ENCODE measurements at places on chromosomes 5 and 9.

DNA sequence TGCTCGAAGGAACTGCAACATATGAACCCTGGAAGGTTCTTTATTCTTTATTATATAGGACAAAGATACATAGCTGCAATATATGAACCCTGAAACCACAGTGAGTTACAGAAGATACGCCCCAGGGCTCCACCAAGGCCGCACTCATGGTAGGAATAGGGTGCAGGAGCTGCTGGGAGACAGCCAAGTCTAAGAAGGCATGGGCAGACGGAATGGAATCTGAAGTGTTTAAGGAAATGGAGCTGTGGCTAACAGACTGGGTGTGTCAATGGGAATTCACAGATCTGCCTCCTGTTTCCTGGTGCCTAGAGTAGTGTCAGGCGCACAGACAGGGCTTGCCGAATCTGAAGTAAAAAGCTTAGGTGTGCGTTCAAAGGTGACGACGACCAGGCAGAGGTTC, 286.4 kb downstream of the DENND1A start:
- DNase-seq, result no peak

DNA sequence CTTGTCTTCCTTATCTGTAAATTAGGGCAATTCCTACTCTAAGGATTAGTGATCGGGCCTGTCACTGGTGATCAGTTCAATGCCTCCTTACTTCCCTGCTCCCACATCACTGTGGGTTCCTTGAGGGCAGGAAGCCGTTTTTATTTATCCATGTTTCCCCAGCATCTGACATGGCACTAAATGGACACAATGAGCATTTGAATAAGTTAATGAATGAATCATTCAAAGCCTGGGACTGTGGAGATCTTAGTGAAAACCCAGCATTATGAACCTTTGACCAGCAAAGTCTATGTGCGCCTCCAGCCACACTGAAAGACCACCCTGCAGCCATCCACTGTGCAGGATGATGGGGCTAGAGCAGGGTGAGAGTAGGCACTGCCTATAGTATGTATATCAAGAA, 11.6 kb downstream of the COL15A1 start:
- DNase-seq, result no peak

DNA sequence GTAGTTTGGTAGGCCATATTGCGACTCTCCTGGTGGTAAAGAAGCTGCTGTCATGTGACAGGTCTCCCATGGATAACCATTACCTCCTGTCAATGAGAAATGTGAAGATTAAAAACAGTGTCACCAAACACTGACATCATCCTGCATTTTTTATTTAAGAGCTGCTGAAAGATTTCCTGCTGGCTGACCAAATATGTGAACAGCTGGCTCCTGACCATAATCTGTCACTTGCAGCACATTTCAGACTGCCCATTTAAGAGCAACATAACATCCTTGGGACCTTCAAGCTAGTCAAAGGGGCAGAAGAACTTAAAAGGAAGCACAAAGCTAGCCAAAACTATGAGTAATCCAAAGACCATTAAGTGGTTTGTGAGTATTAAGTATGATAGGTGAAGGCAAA, 288.0 kb downstream of the IZUMO3 start:
- DNase-seq, result no peak

DNA sequence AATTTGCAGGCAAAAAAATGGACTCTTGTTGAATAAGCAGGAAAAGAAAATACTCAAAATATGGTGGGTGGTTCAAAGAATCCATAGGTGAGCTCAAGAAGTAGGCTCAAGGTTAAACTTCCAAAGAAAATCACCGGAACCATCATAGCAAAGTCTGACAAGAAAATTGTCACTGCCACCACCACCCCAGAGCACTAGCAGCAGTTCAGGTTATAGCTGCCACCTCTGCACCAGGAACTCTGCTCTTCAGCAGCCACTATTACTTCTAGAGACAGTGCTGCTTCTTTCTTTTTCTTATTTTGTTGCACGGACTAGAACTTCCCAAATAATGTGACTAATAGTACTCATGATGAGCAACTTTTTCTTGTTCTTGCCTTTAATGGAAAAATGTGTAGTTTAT, 70.3 kb downstream of the SPEF2 start:
- DNase-seq, result no peak

DNA sequence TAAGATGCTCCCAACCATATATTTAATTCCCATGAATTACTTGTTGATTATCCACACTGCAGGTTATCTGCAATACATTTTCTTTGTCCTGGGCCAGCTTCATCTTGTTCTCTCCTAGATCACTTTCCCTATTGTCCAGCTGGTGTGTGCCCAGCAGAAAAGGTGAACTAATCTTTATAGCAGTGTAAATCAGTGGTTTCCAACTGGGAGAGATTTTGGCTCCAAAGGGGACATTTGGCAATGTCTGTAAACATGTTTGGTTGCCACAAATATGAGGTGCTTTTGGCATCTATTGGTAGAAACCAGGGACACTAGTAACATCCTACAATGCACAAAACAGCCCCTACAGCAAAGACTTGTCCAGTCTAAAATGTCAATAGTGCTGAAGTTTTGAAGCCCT, 20.1 kb upstream of the ERBIN start:
- DNase-seq, result no peak

- DNase-seq, result no peak
Observed at GRCh38 chr5:13246053-13246452, 698.4 kb downstream of the DNAH5 start.

DNA sequence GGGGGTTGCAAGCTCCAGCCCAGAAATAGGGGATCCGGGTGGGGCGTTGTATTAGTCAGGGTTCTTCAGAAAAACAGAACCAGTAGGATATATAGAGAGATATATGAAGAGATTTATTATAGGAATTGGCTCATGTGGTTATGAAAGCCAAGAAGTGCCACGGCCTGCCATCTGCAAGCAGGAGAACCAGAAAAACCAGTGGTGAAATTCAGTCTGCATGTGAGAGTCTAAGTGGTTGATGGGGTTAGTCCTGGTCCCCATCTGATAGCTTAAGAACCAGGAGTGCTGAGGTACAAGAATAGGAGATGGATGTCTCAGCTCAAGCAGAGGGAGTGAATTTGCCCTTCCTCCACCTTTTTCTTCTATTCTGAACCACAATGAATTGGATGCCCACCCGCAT, 123.4 kb upstream of the APC start:
- DNase-seq, result no peak

DNA sequence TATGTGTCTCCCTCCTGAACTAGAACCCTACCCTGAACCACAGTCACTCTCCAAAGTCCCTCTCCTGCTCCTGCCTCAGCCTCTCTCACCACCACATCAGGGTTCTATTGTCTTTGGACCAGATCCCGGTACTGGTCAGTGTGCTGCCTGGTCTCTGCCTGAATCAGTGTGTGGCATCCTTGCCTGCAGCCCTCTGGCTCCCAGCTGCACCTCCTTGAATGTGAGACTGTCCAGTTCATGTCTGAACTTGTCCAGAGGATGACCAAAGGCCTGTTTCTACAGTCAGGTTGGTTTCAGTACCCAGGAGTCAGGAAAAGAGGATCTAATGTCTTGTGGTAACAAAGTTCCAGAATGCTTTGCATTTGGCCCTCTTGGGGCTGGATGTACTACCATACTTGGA, 76.8 kb upstream of the RANBP3L start:
- DNase-seq, result no peak

- no peak for DNase-seq
Observed at GRCh38 chr5:158591301-158591863, 508.3 kb downstream of the EBF1 start.

GRCh38 chr9:33445389-33446239, 1.8 kb downstream of the AQP3 start:
- peak; percentile 31 for DNase-seq

DNA sequence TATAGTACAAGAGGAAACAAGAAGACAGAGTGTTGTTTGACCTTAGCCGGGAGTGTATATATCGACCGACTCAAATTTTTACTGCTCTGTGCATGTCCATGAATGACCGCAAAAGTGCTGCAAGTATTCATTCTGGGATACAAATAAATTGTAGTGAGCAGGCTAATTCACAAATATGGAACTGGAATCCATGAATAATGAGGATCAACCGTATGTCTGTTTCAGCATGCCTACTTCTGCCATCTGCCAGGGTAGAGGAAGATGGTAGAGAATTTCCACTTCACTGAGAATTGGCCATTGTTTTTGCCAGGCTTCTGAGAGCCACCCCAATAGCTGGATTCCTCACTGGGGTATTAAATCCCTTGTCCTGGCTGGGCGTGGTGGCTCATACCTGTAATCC, 8.5 kb upstream of the RALGPS1 start:
- no peak for DNase-seq

- no peak for DNase-seq
Observed at GRCh38 chr5:115558388-115558956, 13.9 kb upstream of the FEM1C start.

DNA sequence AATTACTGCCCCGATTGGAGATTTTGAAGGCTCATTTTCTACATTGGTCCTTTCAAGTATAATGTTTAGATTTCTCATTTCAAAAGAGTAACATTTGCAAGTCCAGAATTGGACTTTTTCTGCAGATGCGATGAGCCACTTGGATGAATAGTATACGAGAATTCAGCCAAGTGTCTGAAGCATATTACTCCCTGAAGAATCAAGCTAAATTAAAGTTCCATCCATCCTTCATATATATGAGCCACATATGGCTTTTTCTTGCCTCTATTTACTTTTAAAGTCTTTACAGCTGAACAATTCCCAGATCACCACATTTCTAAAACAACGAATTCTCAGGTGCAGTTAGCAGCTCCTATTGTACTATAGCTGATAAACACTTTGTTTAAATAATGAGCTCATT, 288.7 kb downstream of the CEMIP2 start:
- DNase-seq, result no peak

- no peak for DNase-seq
Observed at GRCh38 chr5:80516826-80517225, 28.9 kb downstream of the FAM151B start.

DNA sequence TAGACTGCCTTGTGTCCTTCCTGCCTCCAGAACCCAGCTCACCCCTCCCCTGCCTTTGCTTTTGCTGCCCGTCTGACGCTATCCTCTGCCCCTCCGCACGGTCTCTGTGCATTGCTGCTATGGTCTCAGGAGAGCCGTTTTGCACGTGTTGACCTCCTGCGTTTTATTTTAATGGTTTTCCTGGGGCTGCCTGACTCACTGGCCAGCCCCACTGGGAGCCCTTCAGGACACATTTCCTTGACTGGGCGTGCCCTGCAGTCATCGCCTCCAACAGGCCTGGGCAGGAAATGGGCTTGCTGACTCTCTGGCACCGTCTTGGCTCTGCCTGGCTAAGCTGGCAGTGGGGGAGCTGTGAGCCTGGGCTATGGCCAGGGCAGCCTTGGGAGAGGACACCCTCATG, 17.9 kb upstream of the ASS1 start:
- DNase-seq, result no peak

DNA sequence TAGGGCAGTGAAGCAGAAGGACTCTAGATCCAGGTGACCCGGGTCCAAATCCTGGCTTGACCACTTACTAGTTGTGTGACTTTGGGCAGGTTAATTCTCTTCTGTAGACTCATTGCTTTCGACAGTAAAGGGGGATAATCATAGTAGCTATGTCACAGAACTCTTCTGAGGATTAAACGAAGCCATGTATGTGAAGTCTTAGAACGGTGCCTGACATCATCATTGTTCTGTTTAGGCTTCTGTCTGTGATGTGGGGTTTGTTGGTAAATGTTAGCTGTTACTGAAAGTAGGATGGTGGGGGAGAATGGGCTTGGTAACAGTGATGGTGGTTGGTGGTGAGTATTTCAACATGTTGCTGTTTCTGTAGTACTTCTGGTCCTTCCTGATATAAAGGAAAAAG, 73.7 kb downstream of the MAP1B start:
- DNase-seq, result no peak

Measured in CD4-positive, alpha-beta T cell treated with Interferon gamma for 1 hour (primary cell).